ENCODE measurements at places on chromosomes 11 and 22.

DNA sequence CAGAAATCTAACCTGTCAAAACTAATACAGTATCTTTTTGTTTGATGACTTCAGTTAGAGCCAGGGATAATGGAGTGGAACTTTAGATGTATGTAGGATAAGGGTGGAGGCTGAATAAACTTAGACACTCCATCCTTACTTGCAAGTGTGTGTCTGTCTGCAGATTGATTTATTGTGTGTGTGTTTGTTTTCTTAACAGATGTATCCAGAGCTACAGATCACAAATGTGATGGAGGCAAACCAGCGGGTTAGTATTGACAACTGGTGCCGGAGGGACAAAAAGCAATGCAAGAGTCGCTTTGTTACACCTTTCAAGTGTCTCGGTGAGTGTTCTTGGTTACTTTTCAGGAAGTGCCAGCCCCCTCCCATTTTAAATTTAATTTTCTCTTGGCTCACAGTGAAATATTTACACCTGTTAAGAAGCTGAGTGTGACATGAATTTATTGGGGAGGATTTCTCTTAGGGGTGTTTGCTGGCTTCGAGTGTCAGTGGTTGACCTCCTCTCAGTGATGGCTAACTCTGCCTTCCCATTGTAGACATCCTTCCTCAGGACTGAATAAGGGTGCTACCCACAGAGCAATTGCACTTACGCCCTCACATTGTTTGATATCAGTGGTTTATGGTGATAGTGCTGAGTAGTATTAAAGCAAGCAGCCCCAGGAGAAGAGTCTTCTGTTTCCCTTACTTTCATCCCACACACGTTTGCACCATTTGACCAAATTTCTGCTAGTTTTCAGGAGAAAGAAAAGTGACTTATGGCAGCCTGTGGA lies 40.8 kb downstream of the APLP2 start:
- H3K27me3 ChIP-seq, result no peaks in the 10 kb centered on the region
- peaks cover 8% of the 10 kb centered on the region for H3K4me1 ChIP-seq
- H3K27ac ChIP-seq, result no peak overlapping the region
- H3K36me3 ChIP-seq, result peaks cover 43% of the 10 kb centered on the region
- DNase-seq, result no peak
- H3K4me3 ChIP-seq, result no peak overlapping the region

- H3K4me1 ChIP-seq, result no peaks in the 10 kb centered on the region
- no peak overlapping the region for H3K27ac ChIP-seq
- DNase-seq, result no peak
- no peaks in the 10 kb centered on the region for H3K27me3 ChIP-seq
- H3K4me3 ChIP-seq, result no peak overlapping the region
Measured at GRCh38 chr22:41521126-41521525, 23.1 kb downstream of the POLR3H start.

DNA sequence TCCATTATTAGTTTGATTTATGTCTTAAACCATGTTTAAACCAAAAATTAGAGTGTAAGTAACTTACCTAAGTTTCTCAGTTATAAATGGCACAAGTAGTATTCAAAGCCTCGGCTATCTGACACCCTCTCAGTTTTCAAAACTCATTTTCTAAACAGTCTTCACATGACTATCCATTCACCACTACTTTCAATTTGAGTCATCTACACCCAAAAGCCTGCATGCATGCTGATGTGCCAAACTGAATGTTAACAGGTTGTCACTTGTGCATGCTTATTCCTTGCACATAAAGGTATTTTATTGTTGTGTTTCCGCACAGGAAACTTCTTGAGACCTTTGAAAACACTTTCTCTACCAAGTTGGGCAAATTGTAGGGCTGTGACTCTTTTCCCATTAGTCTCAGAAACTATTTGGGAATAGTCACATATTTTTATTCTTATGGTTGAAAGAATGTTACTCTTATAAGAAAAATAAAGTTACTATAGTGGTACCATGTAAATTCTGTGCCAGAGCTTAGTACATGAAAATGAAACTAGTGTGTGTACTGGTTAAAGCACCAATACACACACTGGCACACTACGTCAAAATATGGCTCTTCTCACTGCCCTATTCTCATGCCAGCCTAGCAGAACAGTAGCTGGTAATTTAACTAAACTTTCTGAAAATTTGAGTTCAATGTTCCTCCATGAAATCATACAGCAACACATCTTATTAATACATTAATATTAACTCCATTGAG lies 2.2 kb upstream of the OR51E2 start:
- no peak overlapping the region for H3K27ac ChIP-seq
- no peaks in the 10 kb centered on the region for H3K4me1 ChIP-seq
- H3K4me3 ChIP-seq, result no peak overlapping the region
- DNase-seq, result no peak

DNA sequence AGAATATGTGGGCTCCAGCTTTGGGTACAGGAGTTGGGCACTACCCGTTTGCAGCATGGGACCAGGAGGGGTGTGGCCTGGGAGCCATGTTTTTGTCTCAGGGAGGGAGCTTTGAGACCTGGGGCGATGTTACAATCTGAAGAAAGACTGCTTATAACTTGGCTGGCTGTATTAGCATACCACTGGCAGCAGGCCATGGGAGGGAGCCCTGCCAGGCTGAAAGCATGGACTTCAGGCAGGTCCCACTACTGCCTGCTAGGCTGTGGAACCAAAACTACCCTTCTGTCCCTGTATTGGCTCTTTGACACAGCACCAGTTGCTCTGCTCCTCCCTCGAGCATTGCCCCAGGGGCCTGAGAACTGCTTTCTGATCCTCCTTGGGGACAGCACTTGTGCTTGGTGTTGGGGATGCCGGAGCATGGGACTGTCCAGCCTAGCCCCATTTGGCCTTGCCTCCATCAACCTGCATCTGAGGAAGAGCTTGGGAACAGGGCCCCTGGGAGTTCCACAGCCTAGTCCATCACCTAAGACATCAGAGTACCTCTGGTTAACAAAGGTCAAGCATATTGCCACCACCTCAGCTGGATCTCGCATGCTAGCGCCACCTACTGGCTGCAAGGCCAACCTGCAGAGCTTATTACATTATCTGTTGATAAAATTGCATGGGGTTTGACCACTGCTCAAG lies 217.4 kb downstream of the SBF2 start:
- H3K27ac ChIP-seq, result no peak overlapping the region
- H3K27me3 ChIP-seq, result no peaks in the 10 kb centered on the region
- H3K4me3 ChIP-seq, result no peak overlapping the region
- H3K4me1 ChIP-seq, result no peaks in the 10 kb centered on the region
- H3K36me3 ChIP-seq, result no peaks in the 10 kb centered on the region
- DNase-seq, result no peak

DNA sequence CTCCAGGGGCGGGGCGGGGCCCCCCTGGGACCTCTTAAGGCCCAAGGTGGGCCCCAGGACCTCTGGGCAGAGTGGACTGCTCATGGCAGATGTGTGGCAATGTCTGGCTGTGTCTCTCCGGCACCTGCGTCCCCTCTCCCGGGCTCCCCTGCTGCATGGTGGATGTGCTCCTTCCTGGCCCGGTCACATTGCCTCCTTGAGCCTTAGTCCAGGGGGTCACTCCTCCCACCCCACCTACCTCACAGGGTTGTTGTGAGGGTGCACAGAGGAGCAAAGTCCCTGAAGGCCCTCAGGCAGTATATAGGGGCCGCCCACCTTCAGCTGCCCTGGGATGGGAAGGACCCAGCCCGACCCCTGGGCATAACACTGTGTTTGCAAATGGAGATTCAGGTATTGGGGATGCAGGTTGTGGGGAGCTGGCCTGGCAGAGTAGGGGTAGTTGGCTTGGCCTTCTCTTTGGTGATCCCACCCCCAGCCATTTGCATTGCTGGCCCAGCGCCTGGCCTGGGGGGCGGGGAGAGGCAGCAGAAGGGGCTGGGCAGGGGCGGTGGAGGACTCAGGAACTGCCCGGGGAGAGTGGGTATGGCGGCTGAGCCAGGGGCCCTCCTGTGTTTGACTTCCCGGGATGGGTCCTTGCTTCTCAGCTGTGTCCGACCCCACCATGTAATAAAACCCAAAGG lies 11.3 kb downstream of the KCTD17 start:
- no peak for DNase-seq
- no peaks in the 10 kb centered on the region for H3K27me3 ChIP-seq
- no peaks in the 10 kb centered on the region for H3K4me1 ChIP-seq

DNA sequence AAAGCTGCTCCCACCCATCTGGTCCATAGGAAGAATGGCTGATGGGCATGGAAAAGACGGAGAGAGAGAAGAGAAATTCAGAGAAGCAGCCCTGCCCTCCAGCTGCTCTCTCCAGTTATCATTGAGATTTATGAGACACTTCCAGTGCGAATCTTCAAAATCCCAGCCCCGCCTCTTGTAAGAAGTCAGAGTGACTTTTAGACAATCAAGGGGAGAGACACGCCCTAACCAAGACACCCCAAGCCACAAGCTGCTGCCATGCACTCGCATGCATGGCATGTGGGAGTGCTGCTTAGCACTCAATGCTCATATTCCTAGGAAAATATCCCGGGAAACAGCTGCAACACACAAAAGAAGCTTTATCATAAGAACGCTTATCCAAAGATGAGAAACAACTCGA lies 110.6 kb upstream of the BID start:
- H3K27me3 ChIP-seq, result no peaks in the 10 kb centered on the region
- H3K27ac ChIP-seq, result no peak overlapping the region
- H3K4me3 ChIP-seq, result no peak overlapping the region
- DNase-seq, result no peak
- no peaks in the 10 kb centered on the region for H3K4me1 ChIP-seq
- peaks cover 61% of the 10 kb centered on the region for H3K36me3 ChIP-seq

- H3K36me3 ChIP-seq, result no peaks in the 10 kb centered on the region
- DNase-seq, result no peak
- H3K4me1 ChIP-seq, result peaks cover 9% of the 10 kb centered on the region
Measured at GRCh38 chr11:11532574-11532973, 89.2 kb downstream of the GALNT18 start.

- no peak overlapping the region for H3K27ac ChIP-seq
- H3K4me3 ChIP-seq, result no peak overlapping the region
- DNase-seq, result no peak
- no peaks in the 10 kb centered on the region for H3K4me1 ChIP-seq
Measured at GRCh38 chr11:69825941-69826340, 6.7 kb upstream of the FGF3 start.

DNA sequence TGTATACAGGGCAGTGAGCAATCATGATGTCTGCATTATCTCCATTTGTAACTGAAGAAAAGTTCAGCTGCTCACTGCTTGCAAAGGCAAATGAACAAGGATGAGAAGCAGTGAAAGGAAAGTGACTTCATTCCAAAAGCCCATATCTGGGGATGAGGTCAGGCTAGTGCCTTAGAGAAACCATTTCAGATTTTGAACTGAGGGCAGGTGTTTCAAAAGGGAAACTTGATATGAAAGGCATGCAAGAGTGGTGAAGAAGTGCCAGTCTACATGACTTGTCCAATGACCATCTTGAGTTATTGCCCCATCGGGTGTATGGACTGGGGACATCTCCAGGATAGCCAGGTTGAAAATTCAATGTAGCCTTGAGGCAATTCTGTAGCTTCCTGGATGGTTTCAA lies 7.3 kb upstream of the APOL4 start:
- peaks cover 6% of the 10 kb centered on the region for H3K4me1 ChIP-seq
- no peak for DNase-seq
- H3K27ac ChIP-seq, result no peak overlapping the region
- H3K27me3 ChIP-seq, result no peaks in the 10 kb centered on the region
- no peak overlapping the region for H3K4me3 ChIP-seq

DNA sequence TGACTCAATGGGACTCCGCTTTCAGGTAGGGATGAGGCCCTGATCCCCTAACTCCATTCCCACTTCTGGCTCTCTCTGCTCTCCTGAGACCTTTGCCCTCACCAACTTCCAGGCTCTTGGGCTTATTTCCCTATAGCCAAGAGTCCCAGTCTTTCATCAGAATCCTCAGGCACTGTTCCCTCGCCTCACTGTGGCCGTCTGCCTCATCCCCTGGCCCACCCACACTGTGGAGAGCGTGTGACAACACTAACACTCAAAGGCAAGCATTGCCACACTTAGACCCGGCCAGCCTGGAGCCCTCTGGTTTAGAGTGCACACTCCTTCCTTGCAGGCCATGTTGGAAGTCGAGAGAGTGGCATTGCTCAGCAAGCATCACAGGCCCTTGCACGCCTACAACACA lies 27.0 kb downstream of the SERPINH1 start:
- H3K4me1 ChIP-seq, result peaks cover 12% of the 10 kb centered on the region
- no peaks in the 10 kb centered on the region for H3K27me3 ChIP-seq
- no peak for DNase-seq
- H3K27ac ChIP-seq, result no peak overlapping the region

- no peaks in the 10 kb centered on the region for H3K36me3 ChIP-seq
- H3K4me1 ChIP-seq, result no peaks in the 10 kb centered on the region
- DNase-seq, result no peak
- no peak overlapping the region for H3K4me3 ChIP-seq
- H3K27me3 ChIP-seq, result no peaks in the 10 kb centered on the region
Measured at GRCh38 chr11:107494055-107494454, 36.4 kb upstream of the CWF19L2 start.

DNA sequence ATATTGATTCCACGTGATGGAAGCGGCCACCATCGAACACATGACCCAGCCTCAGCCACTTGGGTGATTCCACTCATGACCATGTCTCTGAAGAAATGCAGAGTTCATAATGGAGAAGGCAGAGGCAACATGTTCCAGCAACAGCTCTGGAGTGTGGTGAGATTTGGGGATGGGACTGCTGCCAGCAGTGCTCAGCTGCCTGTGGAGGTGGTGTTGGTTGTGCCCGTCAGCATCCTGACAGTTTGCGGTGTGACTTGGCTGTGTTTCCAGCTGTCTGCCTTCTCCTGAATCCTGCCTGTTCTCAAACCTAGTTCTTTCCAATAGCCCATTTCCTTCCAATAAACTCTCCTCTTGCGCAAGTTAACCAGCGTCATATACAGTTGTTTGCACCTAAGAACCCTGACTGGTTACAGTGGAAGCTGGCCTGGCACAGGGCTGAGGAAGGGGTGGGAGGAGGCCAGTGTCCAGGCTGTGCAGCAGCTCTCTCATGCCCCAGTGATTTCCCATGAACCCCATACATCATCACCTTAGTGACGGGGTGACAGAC lies 22.0 kb upstream of the OR8B8 start:
- no peaks in the 10 kb centered on the region for H3K36me3 ChIP-seq
- no peaks in the 10 kb centered on the region for H3K27me3 ChIP-seq
- H3K27ac ChIP-seq, result no peak overlapping the region
- H3K4me1 ChIP-seq, result no peaks in the 10 kb centered on the region
- H3K4me3 ChIP-seq, result no peak overlapping the region

DNA sequence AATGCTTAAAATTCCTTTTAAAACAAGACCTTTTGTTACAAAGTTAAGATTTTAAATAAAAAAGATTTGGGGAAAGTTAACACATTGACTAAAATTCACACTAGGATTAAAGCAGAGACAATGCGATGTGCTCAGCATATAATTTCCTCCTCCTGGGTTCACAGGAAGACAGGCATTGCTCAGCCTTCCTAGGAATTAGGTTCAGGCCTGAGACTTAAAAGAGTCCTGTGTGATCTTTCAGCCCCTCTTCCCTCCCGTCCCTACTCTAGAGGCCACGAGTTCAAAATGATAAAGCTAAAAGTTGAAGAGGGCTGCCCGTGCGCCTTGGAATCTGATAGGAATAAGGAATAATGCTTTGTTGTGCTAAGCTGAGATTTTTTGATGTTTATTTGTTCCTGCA lies 218.6 kb downstream of the KIRREL3 start:
- H3K36me3 ChIP-seq, result no peaks in the 10 kb centered on the region
- DNase-seq, result no peak
- H3K27me3 ChIP-seq, result peaks cover 12% of the 10 kb centered on the region
- H3K4me3 ChIP-seq, result no peak overlapping the region

- no peak overlapping the region for H3K27ac ChIP-seq
- H3K27me3 ChIP-seq, result no peaks in the 10 kb centered on the region
- H3K4me1 ChIP-seq, result no peaks in the 10 kb centered on the region
- no peak overlapping the region for H3K4me3 ChIP-seq
- H3K36me3 ChIP-seq, result no peaks in the 10 kb centered on the region
- DNase-seq, result peak; percentile 2
Measured at GRCh38 chr11:81942646-81943045, 791.0 kb downstream of the FAM181B start.

All from common myeloid progenitor, CD34-positive (primary cell).